ENCODE measurements at places on chromosomes 7 and 10.

DNA sequence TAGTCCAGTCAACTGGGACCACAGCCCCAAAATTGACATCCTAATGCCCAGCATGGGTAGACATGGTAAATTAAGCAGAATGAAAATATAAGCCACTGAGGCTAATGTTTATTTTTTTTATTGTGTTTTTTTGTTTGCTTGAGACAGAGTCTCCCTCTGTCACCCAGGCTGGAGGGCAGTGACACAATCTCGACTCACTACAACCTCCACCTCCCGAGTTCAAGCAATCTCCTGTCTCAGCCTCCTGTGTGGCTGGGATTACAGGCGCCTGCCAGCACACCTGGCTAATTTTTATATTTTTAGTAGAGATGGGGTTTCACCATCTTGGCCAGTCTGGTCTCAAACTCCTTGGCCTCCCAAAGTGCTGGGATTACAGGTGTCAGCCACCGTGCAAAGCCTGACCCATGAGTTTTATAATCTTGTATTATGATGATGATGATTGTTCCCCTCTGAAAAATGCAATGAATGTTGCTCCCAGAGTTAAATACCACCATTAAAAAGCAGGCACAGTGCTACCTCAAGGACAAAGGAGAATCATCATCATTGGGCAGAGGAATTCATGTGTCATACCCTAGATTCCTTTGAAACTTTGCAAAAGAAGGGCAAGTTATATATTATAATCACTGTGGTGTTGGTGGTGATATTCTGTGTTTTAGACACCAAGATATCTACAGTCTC is 228.0 kb downstream of the PARD3 start:
- DNase-seq = no peak

GRCh38 chr10:61448841-61449600 is 4.2 kb downstream of the TMEM26 start:
- DNase-seq = no peak

DNA sequence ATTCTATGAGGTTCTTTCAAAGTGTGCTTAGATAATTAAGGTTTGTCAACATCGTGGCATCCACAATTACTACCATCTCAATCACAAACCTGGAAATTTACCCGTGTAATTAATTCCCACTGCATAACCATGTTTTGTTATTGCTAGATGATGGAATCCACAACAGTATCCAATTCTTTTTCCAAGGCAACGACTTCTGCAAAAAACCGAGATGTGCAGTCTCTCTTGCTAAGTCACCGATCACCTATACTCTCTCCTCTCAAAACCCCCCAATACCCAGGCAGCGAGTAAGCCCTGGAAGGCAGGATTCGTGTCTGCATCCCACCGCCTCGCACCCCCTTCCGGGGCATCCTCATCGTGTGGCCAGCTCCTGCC is 678 bp upstream of the EIF4H start:
- no peak for DNase-seq

- no peak for DNase-seq
Observed at GRCh38 chr10:94217411-94217810, 145.3 kb downstream of the NOC3L start.

- DNase-seq = no peak
Observed at GRCh38 chr10:20535897-20536881, 360.9 kb downstream of the NEBL start.

GRCh38 chr7:7830122-7830878 is 111.9 kb upstream of the RPA3 start:
- no peak for DNase-seq

DNA sequence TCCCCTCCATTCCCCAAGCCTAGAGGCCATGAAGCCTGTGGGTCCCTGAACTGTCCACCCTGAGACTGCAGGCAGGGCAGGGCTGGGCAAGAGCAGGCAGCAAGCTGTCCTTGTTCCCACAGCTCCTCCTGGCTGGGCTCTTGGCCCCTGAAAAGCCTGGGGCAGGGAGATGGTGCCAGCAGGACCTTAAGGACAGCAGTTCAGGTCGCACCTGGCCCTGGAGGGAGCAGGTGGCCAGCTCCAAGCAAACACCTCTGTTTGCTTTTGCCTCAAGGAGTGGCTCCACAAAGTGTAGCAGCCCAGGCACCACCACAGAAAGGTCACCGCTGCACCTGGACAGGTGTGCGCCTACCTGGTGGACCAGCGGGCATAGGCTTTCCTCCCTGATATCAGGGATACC is 5.2 kb downstream of the RET start:
- DNase-seq = no peak

GRCh38 chr7:101733713-101734475 is 83.5 kb upstream of the CUX1 start:
- DNase-seq = no peak

DNA sequence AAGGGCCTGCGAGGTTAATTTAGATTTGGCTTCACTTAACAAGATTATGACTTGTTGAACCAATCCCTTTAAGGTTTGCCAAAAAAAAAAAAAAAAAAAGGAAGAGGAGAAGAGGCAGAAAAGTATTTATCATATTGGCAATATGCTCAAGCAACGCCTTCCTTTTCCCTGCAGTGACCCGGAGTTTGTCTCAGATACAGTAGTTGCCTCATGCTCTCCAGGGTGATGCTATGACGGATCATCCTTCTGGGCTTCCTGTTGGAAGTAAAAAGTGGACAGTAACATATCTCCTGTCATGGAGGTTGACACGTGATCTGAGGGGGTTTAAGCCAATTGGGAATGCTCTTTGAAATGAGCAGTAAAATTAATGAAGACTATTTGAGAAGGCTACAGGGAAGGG is 117.3 kb downstream of the BMPER start:
- DNase-seq = no peak

- peak; percentile 93 for DNase-seq
Observed at GRCh38 chr10:10872035-10872673, 145.5 kb upstream of the CELF2 start.

GRCh38 chr7:103541026-103541425 is 95.0 kb upstream of the SLC26A5 start:
- DNase-seq = no peak

DNA sequence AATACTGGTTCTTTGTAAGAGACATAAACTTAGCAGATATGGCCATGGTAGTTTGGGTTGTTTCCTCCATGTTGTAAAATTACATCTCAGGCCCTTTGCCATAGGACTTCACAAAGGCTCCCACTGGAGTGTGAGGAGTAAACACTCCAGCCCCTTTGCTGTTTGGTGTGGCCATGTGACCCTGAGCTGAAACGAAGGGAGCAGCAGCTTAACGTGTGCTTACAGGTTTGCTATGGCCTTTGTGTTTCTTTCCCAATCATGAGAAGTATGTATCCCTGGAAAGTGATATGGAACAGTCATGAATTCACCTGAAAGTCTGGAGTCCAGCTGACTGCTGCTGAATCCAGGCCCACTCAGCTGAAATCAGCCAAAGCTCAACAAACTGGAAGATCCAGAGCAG is 23.8 kb upstream of the SFTPA1 start:
- DNase-seq = no peak

DNA sequence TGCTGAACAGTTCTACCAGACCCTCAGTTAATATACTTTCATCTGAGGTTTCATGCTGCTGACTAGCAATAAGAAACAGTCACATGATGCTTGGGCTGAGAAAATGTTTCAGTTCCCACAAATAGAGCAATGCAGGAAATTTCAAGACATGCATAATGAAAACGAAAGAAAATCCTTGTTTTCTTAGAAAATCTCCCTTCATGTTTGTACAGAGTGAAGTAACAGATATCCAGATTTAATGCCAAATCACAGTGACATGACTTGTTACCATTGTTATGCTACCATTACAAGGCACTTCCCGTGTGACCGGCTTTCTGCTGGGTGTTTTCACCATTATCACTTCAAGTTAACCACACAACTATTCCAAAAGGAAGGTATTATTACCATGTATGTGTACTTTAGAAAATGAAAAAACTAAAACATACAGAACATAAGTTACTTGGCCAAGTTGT is 121.7 kb downstream of the DOCK4 start:
- no peak for DNase-seq

DNA sequence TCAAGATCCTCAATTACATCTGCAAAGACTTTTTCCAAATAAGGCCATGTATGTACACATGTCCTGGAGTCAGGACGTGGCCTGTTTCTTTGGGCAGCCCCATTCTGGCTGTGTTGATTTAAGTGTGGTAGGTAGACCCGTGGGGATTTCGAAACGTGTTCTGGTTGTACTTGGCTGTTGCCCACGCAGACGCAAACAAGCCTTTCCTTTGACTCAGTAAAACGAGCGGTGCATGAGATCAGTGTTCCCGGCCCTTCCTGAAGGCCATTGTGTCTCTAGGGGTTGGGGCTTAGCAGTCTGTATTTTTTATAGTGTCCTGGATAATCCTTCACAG is 64.8 kb upstream of the DNAJB6 start:
- DNase-seq = peak; percentile 90

GRCh38 chr7:29013082-29013695 is 55.1 kb upstream of the TRIL start:
- no peak for DNase-seq

DNA sequence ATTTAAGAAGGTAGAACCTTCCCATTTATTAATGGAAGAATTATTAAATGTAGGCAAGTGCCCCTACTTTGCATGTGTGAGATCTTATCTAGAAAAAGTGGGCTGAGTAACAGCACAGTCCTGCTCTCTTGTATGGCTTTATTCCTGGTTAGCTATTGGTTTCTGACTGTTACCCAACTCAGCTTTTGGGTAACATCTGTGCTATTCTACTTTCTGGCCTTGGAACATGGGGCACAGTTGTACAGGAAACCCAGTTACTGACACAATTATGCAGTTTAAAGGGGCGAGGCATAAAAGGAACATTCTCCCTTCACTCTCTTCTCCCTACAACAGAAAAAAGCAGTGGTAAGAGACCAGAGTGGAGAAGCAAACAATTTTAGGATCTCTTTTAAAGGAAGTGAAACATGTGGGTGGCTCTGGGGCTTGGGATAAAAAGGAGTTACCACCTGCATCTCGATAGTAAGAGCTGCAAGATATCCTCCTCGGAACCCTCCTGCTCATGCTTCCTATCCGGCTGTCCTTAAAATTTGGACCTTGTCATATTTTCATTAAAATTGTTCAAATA is 16.0 kb downstream of the NUDT5 start:
- DNase-seq = no peak

GRCh38 chr7:120041798-120042197 is 231.2 kb upstream of the KCND2 start:
- no peak for DNase-seq

DNA sequence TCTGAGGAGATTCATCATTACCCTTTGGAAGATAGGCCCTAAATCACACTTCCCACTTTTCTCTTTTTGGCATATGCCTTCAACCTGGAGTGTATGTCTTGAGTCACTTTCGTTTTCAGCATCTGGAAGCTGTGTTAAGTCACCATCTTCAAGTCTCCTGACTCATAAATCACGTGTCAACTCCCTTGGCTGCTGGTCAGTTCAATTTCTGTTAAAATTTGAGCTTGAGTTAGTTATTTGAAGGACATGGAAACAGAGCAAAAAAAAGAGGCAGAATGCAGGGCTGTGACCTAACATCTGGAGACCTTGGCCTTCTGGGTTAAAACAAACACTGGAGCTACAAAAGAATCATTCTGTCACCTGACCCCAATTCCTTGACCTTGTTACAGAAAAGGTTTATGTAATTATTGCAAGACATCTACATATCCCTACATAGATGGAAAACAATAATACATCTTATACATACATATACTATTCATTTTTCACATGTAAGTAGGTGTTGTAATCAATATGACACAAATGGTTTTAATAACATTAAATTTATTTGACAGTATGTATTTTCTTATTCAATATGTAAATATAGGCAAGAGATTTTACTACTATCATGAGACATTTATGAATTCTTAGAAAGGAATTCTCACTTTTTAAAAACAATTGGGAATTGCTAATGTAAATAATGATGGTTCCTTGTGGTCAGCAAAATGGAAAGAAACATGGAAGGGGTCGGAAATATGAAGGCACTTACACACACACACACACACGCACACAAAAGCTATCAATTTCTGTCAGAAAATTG is 169.7 kb upstream of the PHYHIPL start:
- peak; percentile 41 for DNase-seq

GRCh38 chr7:6530626-6531491 is 20.4 kb downstream of the GRID2IP start:
- DNase-seq = no peak

- DNase-seq = no peak
Observed at GRCh38 chr7:112263519-112263918, 57.0 kb downstream of the ZNF277 start.

DNA sequence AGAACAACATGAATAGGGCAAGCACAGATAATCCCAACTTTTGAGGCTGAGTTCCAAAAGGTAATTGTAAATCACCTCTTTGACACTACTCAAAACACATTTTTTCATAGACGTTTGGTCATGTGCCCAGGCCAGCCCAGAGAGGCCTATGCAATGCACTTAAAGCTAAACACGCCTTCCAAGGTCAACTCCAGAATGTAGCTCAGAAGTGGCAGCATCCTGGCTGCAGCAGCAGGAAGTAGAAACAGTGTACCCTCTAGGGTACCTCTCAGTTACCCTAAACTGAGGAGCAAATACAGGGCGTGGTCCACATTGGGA is 58.7 kb downstream of the OSBPL3 start:
- DNase-seq = no peak

- no peak for DNase-seq
Observed at GRCh38 chr7:66163186-66163610, 41.9 kb upstream of the TPST1 start.

DNA sequence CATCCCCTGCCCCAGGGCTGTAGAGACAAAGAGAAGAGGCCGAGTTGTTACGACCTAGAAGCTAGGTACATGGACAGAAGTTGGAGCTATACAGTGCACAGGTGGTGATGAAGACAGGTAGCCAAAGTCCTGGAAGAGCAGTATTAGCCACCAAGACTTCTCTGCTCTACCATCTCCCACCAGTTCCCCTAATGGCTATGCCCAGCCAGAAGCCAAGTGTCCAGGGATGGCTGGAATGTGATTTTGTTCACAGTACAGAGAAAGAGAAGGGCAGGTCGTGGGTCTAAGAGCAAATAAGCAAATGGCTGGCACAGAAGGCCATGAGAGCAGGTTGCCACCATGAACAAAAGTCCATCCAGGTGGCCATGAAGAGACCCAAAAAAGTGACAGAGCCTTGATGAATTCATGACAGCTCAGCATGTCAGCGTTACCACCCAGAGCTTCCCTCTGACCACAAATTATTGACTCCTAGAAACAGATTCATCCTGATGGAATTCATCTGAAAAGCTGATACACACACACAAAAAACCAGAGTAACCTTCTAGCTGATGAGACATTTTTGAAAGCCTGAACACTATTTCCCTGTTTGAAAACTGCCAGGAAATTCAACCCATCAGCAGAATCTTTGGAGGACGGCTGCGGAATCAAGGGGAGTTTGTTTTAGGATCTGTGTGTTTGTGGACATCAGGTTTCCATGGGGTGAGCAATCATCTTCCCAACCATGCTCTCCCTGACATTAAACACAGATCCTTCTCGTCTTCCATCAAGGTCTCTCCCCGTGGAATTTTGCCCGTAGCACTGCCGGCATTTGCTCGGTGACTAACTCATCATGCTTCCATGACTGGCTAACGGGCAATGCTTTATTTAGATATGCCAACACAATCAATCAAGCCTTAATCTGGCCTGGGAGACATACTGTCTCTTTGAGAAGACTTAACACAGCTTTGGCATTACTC is 906.7 kb upstream of the AUTS2 start:
- DNase-seq = peak; percentile 91

Measured in amniotic stem cell (primary cell).